ENCODE measurements at places on chromosomes 1 and 21.

DNA sequence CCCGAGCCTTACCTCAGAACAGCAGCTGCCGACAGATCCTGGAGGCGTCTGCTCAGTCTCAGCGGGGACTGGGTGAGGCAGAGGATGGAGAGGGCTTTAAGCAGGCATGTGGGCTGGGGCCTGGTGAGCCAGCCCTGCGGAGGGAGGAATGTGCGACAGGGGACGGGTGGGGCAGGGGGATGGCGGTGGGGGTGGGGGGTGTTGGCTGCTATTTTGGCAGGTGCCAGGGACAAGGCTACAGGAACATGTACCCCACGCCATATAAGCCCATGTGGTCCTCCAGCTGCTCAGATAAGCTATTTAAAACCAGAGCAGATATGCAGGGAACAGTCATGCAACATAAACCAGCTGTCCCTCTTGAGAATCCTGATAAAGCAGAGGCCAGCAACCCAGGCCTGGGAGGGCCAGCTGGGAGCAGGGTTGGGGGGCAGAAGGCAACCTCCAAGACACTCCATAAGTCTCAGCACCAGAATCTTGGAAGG is at the start of gene TNNT2:
Gene TNNT2, minus strand, starts transcription at position 70 of the 482 bp plus-strand sequence. CDS start 4,426 bp downstream, outside the sequence.
- no peak for DNase-seq

DNA sequence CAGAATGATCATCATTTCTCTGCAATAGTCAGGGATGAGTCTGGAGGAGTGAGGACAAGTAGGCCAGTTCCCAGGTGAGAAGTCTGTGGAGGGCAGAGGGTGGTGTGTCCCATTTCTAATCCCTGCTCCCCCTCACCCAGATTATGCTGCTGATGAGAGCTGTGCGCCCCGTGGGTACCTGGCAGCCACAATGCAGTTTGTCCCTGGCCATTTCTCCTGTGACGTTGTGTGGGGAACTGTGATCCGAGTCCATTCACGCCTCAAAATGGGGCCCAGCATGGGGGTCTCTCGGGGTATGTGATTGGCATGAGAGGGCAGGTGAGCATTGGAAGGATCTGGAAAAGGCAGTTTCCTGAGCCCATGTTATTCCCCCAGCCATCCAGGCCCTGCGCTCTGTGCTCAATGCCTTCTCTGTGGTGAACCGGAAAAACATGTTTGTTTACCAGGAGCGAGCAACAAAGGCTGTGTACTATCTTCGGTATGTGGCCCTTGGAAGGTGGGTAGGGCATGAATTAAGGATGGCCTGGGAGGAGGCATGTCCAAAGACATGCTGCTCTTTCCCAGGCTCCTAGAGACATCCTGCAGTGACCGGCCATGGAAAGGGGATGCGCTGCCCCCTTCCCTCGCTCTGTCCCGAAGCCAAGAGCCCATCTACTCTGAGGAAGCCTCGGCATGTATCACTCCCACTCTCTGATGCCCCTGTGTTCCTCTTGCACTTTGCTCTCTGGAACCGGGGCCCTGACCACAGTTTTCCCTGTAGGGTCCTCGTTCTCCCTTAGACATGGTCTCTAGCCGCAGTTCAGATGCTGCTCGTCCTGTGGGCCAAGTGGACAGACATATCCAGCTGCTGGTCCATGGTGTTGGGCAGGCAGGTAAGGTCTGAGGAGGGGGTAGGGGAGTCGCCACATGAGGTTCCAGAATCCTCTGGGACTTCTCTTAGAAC is 16.4 kb downstream of the HYI start:
- no peak for DNase-seq

- no peak for DNase-seq
These were observed 9.2 kb upstream of the XCL2 start for GRCh38 chr1:168552961-168553360.

DNA sequence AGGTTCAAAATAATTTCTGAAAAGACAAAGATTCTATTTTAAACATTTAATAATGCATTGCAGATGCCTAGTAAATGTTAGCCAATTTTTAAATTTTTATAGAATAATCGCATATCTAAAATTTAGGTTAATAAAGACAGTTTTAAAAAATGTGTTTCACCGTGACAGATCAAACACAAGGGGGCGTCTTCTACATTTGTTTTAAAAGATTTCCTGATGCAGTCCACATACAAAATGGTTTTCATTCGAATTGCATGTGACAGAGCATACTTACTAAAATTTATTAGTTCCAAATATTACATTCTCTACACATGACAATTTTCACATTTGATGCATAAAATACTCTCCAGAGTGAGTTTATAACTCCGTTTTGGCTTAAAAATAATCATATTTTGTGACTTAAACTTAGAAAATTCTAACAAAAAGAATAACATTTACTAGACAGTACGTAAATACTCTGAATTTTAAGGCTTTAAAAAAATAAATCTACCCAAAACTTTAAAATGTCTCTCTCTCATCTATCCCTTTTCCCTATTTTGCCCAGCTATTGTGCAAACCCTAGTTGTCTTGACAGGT is 75.5 kb downstream of the ADAMTS1 start:
- peak; percentile 62 for DNase-seq

- DNase-seq = no peak
These were observed 757.3 kb downstream of the LTN1 start for GRCh38 chr21:28235169-28235895.

GRCh38 chr1:30291526-30291925 is 431.9 kb downstream of the MATN1 start:
- DNase-seq = no peak

All from fibroblast of skin of right quadriceps (primary cell).